ENCODE measurements at places on chromosomes 4 and X. TPM values are rescaled to one million over a fixed set of nuclear protein-coding genes. Genes with fewer than 3 reads are reported as not detected.

DNA sequence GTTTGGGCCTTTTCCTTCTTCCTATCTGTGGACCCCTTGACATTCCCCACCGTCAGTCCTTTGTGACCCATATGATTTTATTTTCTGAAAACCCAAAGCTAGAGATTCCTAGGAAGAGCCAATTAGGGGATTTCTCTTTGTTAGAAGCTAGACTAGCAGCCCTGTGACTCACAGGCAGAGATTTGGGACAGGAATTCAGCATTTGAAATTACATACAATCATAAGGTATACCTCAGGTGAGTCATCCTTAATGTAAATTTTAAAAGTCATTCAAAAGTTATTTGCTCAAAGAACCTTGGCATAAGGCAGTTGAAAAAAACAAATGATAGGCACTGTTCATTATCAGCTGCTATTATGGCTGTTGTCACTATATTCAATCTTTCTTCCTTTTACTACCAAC, 40.6 kb downstream of the USP26 start:
- no peak for DNase-seq

DNA sequence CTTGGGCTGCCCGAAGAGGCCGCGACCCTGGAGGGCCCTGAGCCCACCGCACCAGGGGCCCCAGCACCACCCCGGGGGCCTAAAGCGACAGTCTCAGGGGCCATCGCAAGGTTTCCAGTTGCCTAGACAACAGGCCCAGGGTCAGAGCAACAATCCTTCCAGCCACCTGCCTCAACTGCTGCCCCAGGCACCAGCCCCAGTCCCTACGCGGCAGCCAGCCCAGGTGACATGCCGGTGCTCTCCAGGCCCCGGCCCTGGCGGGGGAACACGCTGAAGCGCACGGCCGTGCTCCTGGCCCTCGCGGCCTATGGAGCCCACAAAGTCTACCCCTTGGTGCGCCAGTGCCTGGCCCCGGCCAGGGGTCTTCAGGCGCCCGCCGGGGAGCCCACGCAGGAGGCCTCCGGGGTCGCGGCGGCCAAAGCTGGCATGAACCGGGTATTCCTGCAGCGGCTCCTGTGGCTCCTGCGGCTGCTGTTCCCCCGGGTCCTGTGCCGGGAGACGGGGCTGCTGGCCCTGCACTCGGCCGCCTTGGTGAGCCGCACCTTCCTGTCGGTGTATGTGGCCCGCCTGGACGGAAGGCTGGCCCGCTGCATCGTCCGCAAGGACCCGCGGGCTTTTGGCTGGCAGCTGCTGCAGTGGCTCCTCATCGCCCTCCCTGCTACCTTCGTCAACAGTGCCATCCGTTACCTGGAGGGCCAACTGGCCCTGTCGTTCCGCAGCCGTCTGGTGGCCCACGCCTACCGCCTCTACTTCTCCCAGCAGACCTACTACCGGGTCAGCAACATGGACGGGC, 579 bp downstream of the ABCD1 start:
- DNase-seq: no peak

GRCh38 chrX:109914114-109914849, 88.6 kb upstream of the TMEM164 start:
- no peak for DNase-seq

Gene SLC4A4
- total RNA-seq: not detected

GRCh38 chr4:36286481-36286871, 5.1 kb downstream of the DTHD1 start:
- DNase-seq: no peak

Gene XAGE1A
- total RNA-seq: not detected

- DNase-seq: no peak
Observed at GRCh38 chr4:73166212-73166611, 92.4 kb downstream of the ANKRD17 start.

DNA sequence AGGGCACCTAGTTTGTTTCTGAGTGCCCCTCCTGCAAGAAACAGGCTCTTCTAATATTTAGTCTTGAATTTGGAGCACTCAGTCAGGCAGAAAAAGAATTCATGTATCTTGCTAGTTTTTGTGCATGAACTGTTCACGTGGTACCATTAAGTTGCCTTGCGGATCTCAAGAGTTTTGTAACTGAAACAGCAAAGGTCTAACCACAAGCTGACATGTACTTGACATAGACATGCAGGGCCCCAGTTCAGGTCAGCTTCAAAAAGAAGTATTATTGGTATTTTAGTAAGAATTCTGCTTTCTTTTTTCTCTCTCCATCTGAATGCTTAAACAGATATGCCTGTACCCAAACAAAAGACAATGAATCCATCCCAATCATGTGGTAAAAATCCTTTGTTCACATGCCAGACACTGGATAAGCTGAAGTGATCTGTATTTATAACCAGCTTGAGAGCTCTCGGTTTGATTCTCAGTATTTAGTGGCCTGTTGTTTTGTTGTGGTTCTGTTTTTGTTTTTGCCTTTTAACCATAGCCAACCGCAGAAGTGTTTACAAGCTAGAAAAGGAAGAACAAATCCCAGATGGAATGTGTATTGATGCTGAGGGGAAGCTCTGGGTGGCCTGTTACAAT, 13.0 kb downstream of the RGN start:
- no peak for DNase-seq

Gene ADH1C
- 0.64 TPM for total RNA-seq

Gene LAGE3
- 8.0 TPM for total RNA-seq

Gene TMEM31
- total RNA-seq: not detected

- no peak for DNase-seq
Observed at GRCh38 chr4:11720292-11720691, 291.6 kb upstream of the HS3ST1 start.

Gene HS6ST2
- not detected for total RNA-seq

DNA sequence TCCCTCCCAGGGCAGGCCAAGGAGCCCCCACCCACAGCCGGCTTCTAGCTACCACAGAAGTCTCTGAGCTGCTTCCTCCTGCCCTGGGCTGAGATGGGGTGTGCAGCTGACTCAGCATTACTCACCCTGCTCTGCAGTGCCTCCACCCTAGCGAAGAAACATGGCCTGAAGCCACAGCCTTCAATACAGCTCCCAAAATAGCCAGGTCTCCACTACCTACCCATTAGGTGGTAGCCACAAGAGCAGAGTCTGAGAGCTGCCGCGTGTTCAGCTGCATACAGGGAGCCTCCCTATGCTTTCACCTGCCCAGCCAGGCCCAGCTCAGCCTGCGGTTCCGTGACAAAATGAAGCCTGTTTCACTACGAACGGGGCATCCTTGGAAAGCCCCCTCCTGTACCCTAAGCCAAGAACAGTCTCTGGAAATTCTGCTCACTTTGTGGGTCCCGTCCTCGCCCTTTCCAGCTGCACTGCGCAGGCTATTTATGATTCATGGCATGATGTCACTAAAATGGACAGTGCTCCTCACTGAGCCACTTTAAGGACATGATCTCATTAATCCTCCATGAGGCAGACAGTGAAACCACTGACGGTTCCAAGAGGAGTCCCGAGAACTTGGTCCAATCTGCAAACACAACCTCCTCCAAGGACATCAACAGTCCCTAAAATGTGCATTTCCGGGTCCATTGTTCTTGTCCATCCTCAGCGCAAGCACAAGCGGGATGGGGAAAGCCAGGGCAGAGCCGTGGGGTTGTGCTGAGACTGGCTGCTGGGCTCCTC, 20.2 kb downstream of the WDR1 start:
- DNase-seq: no peak

All from suprapubic skin (tissue), 4 donors.